Right kidney (tissue), 9 donors: ENCODE measurements at places on chromosomes 5 and 9.

DNA sequence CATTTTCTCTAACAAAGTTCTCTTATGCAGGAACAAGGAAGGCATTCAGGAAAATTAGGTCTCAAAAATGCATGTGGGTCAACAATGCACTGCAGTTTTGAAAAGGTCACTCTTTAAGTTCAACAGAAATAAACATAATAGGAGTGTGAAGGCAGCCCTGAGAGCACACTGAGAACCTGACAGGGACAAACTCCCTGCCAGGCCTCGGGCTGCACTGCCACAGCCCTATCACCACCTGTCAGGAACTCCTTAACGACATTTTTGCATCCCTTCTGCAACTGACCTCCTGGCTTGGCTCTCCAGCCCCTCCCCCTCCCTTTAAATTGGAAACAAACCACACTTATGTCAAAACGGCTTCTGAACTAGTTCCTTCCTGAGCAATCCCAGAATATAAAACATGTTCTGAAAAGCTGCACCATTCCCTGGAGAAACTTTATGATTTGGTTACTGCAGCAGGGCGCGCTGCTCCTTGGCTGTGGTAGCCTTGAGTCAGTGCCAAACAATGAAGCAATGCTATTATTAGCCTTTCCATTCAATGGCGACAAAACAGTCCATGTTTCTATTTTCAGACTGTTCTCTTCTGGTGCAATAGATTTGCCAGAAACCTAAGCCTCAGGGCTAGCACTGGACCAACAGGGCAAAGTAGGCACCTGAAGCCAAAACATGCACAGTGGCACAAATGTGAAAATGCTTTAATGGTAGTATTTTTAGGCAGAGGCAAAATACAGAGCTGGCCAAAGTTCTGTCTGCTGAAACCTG lies 160.1 kb upstream of the ZNF608 start:
- no peak for DNase-seq

GRCh38 chr5:154683101-154683880 lies 71.9 kb upstream of the LARP1 start:
- peak; percentile 76 for DNase-seq

DNA sequence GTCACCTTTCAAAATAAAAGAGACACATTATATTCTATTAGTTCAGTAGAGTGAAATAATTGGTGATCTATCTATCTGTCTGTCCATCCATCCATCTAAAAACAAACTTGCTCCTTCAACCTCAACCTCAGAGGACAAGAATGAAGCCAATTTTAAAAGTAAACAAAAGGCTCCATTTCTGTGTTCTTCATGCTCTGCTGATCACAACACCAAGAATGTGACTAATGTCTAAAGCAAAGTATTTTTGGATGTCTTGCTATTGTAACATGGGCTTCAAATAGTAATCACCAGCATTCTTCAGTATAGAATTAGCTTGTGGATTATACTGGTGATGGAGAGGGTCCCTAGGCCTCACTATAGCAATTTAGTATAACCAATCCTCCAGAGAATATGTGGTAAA lies 1304.4 kb downstream of the MAT2B start:
- DNase-seq: no peak

- DNase-seq: no peak
Measured at GRCh38 chr9:95189251-95190098, 128.0 kb downstream of the FANCC start.

- no peak for DNase-seq
Measured at GRCh38 chr9:37061768-37062167, 27.7 kb upstream of the PAX5 start.

- DNase-seq: peak; percentile 42
Measured at GRCh38 chr5:42953041-42953440, 87.1 kb downstream of the ANXA2R start.

DNA sequence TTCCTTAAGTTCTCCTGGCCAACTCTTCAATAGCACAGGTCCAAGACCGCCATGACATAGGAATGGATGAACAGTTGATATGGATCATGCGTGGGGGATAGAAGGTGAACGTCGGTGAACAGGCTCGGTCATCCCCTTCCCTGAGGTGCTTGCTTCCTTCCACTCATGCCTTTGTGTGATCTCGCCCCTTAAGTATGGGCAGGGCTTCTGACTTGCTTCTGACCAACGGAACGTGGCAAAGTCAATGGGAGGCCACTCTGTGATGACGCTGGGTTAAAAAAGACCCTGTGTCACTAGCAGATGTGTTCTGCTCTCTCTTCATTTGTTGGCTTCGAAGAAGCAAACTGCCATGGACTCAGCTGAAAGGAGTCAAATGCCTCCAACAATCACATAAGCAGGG lies 240.5 kb upstream of the TUT7 start:
- DNase-seq: no peak

DNA sequence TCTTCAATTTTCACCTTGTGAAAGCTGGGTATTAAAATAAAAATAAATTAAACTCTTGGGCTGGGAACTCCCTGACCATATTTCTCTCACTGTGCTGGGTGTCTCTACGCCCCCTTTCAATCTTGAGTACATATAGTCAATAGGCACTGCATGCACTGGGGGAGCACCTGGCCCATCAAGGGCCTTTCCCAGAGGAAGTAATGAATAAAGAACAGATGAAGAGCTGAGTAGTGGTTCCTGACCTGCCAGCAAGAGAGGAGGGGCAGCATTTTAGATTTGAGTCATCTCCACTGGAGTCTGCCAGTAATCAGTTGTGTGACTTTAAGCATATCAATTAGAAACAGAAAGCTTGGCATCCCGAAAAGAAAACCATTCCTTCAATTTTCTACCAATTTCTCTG lies 6.2 kb downstream of the MAPKAP1 start:
- no peak for DNase-seq

DNA sequence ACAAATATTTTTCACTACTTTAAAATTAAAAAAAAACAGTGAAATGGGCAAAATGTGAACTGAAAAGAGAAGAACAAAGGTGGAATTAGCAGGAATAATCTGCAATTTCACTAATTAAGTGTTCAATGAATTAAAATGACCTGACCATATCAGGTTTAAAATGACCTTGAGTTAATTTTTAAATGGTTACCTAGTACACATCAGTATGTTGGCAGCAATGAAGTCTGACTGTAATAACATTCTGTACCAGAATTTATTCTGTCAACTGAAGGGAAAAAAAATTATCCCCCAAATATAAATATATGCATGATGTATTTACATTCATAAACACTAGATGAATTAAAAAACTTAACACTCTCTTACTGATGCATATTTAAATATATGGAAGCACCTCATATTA lies 165.6 kb downstream of the RFX3 start:
- no peak for DNase-seq

GRCh38 chr9:79371948-79372555 lies 199.7 kb upstream of the TLE4 start:
- DNase-seq: no peak

- no peak for DNase-seq
Measured at GRCh38 chr5:127769386-127769785, 66.2 kb downstream of the CCDC192 start.

DNA sequence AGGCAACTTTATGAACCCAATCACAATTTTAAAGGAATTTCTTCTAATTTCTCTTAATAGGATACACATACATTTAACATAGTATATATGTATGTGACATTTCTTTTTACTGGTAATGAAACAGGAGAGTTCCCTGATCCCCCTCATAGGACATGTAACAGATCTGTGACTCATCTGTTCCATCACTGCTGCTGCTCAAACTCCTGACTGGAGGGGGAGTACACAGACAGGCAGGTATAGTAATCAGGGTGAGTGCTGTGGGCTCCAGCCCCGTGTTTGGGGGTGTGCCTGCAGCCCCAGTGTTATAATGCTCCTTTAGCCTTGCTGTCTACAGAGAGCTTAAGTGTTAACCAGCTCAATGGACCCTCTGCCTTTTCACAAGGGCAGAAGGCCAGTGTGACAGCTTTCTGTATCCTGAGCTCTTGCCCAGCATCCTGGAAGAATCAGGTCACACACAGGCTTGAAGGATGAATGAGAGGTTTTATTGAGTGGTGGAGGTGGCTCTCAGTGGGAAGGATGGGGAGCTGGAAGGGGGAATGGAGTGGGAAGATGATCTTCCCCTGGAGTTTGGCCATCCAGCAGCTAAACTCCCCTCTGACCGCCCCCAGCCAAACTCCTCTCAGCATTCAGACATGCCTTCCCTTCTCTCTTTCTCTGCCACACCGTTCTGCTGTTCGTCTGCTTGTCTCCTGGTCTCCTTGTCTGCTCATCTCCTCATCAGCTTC lies 161.3 kb downstream of the ZNF608 start:
- no peak for DNase-seq

GRCh38 chr5:160649304-160649703 lies 202.7 kb downstream of the ATP10B start:
- DNase-seq: no peak

DNA sequence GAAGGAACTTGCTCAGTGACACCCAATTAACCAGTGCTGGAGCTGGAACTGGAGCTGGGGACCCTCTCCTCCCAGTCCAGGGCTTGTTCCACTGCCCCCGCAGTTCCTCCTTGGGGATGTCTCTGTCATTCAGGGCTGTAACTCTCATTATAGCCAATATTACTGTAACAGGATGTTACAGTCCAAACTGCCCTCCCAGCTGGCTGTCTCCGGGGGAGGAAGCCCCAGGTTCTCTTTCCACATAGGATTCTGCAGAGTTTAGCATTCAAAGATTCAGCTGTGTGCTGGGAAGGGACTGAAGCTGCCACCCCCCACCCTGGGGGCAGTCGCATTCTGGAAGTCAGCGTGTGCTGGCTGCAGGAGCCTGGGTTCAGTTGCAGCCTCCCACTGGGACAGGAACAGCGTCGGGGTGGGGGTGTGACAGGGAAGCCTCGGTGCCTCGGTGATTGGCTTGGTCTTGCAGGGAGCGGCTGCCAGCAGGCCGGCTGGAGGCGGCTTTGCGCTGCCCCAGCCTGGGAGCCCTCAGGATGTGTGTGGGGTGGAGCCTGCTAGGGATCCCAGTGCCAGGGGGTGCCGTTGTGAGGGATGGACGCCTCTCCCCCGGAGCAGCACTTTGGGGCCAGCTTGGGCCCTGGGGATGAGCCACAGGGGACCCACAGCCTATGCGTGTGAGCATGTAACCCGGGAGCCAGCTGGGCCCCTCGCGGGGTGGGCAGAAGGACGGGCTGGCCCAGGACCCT lies 101.1 kb downstream of the RGS3 start:
- peak; percentile 70 for DNase-seq

GRCh38 chr9:121463026-121463807 lies 36.4 kb downstream of the GGTA1 start:
- no peak for DNase-seq

GRCh38 chr9:121233906-121234831 lies 32.5 kb upstream of the RAB14 start:
- no peak for DNase-seq

GRCh38 chr5:146466521-146467349 lies 19.6 kb downstream of the TCERG1 start:
- DNase-seq: no peak

DNA sequence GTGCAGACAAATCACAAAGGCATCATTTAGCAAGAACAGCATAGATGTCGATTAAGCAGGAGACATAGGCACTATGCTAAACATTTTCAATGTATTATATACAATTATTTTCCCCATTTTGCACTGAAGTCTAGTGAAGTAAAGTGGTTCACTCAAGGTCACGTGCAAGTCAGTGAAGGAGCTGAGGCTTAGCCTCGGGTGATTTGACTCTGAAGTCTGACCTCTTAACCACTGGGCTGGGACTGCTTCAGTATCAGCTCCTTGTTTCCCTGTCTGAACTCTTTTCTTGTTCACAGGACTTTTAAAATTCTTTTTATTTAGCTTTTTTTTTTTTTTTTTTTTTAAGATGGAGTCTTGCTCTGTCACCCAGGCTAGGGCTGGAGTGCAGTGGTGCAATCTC lies 262.7 kb downstream of the DRD1 start:
- DNase-seq: no peak

GRCh38 chr5:116063950-116064349 lies 20.9 kb upstream of the COMMD10 start:
- no peak for DNase-seq

- peak; percentile 88 for DNase-seq
Measured at GRCh38 chr9:104927912-104928740, at the start of gene ABCA1. Gene ABCA1 (minus strand): TSS chr9:104928155. CDS start chr9:104903679, 24,476 bp downstream.

- peak; percentile 11 for DNase-seq
Measured at GRCh38 chr9:5582835-5583195, 46.1 kb upstream of the RIC1 start.

- DNase-seq: no peak
Measured at GRCh38 chr9:127280880-127281660, 16.5 kb downstream of the GARNL3 start.

DNA sequence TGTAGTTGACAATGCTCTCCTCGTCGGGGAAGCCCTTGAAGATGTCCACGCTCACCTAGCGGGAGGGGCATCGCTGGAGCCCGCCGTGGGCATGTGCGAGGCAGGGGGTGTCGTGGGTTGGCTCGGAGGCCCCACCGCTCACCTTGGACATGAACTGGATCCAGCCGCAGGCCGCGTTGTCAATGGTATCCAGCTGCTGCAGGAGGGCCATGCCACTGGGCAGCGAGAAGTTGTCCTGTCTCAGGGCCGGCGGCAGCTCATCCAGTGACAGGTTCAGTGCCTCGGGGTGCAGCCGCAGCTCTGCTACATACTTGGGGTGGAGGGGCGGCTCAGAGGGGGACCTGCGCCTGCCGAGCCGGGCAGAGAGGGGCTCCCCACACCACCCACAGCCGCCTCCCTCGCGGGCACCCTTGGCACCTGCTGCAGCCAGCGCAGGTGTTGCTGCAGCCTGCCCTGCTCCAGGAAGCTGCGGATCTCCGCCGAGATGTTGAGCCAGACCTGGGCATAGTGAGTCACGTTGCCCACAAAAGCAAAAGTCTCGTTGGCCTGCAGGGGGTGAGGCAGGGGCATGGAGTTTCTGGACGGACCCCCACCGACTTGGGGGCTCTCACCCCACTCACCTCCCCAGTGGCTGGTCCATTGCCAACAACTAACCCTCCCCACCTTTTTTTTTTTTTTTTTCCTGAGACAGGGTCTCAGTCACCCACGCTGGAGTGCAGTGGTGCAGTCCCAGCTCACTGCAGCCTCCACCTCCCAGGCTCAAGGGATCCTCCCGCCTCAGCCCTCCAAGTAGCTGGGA lies 9.1 kb downstream of the ABCA2 start:
- DNase-seq: no peak

GRCh38 chr5:173474881-173475287 lies 141.6 kb downstream of the BOD1 start:
- no peak for DNase-seq
